ENCODE measurements at places on chromosomes 6 and 20.
A peak's percentile ranks its signal among the peaks of the same experiment; 100 is the strongest.

DNA sequence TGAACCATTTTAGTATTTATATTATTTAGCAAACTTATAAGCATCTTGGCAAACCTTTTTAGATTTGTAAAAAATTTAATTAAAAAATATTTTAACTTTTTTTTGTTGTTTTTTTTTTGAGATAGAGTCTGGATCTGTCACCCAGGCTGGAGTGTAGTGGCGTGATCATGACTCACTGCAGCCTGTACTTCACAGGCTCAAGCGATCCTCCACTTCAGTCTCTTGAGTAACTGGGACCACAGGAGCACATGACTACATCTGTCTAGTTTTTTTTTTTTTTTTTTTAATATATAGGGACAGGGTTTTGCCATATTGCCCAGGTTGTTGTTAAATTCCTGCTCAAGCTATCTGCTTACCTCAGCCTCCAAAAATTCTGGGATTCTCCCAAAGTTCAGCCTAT is 161.1 kb downstream of the EYS start:
- DNase-seq: no peak

DNA sequence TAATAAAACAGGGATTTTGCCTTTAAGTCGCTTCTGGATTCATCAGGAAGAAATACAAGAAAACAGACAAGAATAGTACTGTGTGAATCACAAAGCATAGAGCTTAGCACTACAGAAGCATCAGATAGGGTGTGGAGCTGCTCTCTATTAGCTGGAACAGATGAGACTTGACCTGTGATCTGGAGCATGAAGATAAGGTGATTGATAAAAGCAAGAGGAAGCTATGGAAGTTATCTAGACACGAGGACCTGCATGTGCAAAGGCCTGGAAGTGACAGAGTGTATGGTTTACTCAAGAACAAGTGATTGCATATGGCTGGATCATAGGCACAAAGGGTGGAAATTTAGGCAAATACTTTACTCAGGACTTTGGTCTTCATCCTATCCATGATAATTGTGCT is 112.9 kb upstream of the MLIP start:
- no peak for DNase-seq

GRCh38 chr20:36320898-36321695 is 15.0 kb downstream of the DLGAP4 start:
- no peak for DNase-seq

- DNase-seq: no peak
These were observed 101.8 kb upstream of the DST start for GRCh38 chr6:56744528-56744927.

GRCh38 chr6:125477156-125477555 is 175.4 kb upstream of the HDDC2 start:
- no peak for DNase-seq

GRCh38 chr20:24670341-24670872 is 201.0 kb downstream of the SYNDIG1 start:
- DNase-seq: no peak

GRCh38 chr6:166619912-166620311 is 7.1 kb downstream of the RPS6KA2 start:
- DNase-seq: peak; percentile 26

GRCh38 chr6:102068349-102068929 is 674.9 kb downstream of the GRIK2 start:
- no peak for DNase-seq

- DNase-seq: no peak
These were observed 11.9 kb downstream of the PCIF1 start for GRCh38 chr20:45946149-45946970.

GRCh38 chr6:46246081-46246480 is 75.3 kb upstream of the ENPP5 start:
- no peak for DNase-seq
